ENCODE measurements at places on chromosomes 4 and X. TPM values are rescaled to one million over a fixed set of nuclear protein-coding genes. Genes with fewer than 3 reads are reported as not detected.

EREG gene
- not detected for total RNA-seq

KLHL4 gene
- total RNA-seq, result 0.18 TPM

CTSO gene
- 4.1 TPM for total RNA-seq

PAK3 gene
- total RNA-seq, result 0.40 TPM

BRS3 gene
- total RNA-seq, result not detected

- peak overlapping the region; percentile 82 for H3K4me3 ChIP-seq
- H3K27me3 ChIP-seq, result no peaks in the 10 kb centered on the region
- no peaks in the 10 kb centered on the region for H3K36me3 ChIP-seq
- H3K4me1 ChIP-seq, result peaks cover 47% of the 10 kb centered on the region
- no peak for DNase-seq
- H3K27ac ChIP-seq, result peak overlapping the region; percentile 65
These were observed 55.0 kb upstream of the TADA2B start for GRCh38 chr4:6988016-6988715.

DNA sequence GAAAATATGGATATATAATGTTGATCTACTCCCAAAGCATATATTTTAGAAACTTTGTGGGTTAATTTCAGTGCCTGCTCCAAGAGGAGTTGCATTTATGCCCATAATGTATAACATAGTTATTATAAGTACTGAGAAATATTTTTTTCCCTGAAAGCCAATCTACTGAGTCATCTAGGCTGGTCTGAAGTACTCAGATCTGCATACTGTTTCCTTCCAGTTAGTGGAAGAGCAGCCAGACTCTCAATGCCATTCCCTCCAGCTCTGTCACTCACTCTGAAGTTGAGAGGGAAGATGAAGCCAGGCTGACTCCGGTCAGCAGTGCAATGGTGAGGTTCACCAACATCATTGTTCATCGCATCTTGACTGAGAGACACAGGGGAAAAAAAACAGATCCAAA lies 505.1 kb downstream of the PPARGC1A start:
- no peak for DNase-seq
- H3K27me3 ChIP-seq, result no peaks in the 10 kb centered on the region

DNA sequence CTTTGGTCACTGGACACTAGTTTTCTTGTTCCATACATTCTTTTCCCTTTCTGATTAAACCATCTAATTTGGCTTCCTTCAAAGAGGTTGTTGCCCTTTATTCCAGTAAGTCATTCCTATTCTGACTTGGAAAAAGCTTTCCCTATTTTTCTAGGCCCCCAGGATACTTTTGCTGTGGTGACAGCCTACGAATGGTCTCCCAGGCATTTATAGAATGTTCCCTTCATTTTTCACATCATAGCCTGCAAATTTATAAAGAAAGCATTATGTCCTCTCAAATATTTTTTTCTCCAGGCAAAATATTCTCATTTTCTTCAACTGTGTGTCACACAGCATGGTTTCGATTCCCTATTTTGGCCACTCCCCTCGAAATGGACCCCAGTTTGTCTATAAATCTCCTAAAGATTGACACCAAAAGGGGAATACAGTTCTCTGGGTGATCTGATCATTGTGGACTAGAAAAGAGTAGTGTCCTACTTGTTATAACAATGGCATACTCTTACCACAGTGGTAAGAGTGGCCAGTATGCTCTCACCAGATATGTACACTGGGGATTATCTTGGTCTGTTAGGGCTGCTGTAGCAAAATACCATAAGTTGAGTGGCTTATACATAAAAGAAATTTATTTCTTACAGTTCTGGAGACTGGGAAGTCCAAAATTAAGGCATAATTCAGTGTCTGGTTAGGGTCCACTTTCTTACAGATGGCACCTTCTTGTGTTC lies 41.5 kb upstream of the BMP2K start:
- no peak overlapping the region for H3K27ac ChIP-seq
- no peaks in the 10 kb centered on the region for H3K36me3 ChIP-seq
- no peak for DNase-seq

- no peaks in the 10 kb centered on the region for H3K4me1 ChIP-seq
- no peak for DNase-seq
- H3K36me3 ChIP-seq, result no peaks in the 10 kb centered on the region
- H3K27me3 ChIP-seq, result no peaks in the 10 kb centered on the region
These were observed 283.7 kb downstream of the AFF2 start for GRCh38 chrX:148784137-148784536.

GRCh38 chr4:62627671-62628070 lies 1427.5 kb downstream of the ADGRL3 start:
- no peaks in the 10 kb centered on the region for H3K4me1 ChIP-seq
- H3K4me3 ChIP-seq, result no peak overlapping the region
- no peaks in the 10 kb centered on the region for H3K27me3 ChIP-seq
- no peak for DNase-seq
- H3K27ac ChIP-seq, result no peak overlapping the region

GRCh38 chr4:26964512-26964911 lies 103.9 kb downstream of the STIM2 start:
- no peak overlapping the region for H3K27ac ChIP-seq
- DNase-seq, result no peak
- no peaks in the 10 kb centered on the region for H3K27me3 ChIP-seq
- no peak overlapping the region for H3K4me3 ChIP-seq
- no peaks in the 10 kb centered on the region for H3K36me3 ChIP-seq
- H3K4me1 ChIP-seq, result peaks cover 15% of the 10 kb centered on the region

DNA sequence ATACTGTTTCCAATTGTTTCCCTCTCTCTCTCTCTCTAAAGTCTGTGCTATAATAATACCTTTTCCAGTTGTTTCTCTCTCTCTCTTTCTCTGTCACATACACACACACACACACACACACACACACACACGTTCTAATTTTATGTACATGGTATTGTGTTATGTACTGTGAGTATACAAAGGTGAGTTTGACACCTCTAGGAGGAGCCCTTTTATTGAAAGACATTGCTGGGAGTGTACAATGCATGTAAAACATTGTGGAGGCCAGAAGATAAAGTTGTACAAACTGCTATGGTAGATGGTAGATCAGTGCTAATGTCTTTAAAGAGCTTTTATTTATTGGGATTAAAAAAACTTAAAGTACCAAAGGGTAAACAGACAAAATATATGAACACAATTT lies 53.6 kb downstream of the BLTP1 start:
- H3K27ac ChIP-seq, result no peak overlapping the region
- H3K27me3 ChIP-seq, result no peaks in the 10 kb centered on the region
- H3K4me3 ChIP-seq, result no peak overlapping the region
- no peak for DNase-seq

Measured in CD8-positive, alpha-beta memory T cell (primary cell).